ENCODE measurements at places on chromosomes 16 and 17.

DNA sequence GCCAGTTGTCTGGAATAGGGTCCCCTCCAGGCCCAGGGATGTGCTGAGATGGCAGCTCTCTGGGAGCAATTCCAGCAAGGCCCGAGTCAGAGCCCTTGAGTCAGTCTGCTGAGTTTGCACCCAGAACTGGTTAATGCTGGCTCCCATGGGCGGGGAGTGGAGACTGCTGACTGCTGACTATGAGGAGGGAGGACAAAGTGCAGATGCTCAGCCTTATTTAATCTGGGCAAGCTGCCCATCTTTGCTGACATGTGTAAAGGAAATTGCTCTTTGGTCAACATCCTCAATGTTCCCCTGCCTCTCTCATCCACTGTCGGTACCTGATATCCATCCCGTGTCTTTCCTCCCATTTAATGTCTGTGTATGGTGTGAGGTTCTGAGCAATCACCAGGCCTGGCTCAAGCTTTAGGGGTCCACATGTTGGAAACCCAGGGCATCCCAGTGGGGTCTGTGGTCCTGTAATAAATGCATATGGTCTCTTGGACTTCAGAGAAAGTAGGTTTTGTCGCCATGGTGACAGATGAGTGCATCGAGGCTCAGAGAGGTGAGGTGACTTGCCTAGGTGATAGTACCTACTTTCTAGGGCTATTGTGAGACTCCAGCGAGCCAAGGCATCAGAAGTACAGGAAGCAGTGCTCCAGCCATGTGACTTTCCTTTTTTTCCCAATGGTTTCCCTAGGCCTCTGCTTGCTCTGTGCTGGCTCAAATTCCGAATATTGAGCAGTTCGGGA is 20.0 kb upstream of the RNF135 start:
- DNase-seq: no peak

GRCh38 chr17:79951361-79952264 is 84.1 kb downstream of the TBC1D16 start:
- DNase-seq: no peak

DNA sequence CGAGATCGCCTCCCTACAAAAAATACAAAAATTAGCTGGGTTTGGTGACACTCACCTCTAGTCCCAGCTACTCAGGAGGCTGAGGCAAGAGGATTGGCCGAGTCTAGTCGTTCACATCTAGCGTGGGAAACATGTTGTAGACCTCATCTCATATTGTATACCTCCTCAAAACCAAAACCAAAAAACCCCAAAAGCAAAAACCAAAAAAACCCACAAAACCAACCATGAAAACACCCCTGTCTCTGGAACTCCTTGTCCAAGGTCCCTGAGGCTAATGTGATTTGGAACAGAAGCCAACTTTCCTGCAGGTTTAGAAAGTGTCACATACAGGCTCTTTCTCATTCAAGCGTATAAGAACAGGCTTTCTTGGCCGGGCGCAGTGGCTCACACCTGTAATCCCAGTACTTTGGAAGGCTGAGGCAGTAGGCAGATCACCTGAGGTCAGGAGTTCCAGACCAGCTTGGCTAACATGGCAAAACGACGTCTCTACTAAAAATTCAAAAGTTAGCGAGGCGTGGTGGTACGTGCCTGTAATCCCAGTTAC is 29.0 kb downstream of the RAB11FIP3 start:
- no peak for DNase-seq

- DNase-seq: no peak
Measured at GRCh38 chr17:17648762-17649161, 32.5 kb upstream of the RAI1 start.

- DNase-seq: no peak
Measured at GRCh38 chr17:68184816-68185436, 62.9 kb upstream of the AMZ2 start.
